ENCODE measurements at places on chromosomes 12 and 14.

DNA sequence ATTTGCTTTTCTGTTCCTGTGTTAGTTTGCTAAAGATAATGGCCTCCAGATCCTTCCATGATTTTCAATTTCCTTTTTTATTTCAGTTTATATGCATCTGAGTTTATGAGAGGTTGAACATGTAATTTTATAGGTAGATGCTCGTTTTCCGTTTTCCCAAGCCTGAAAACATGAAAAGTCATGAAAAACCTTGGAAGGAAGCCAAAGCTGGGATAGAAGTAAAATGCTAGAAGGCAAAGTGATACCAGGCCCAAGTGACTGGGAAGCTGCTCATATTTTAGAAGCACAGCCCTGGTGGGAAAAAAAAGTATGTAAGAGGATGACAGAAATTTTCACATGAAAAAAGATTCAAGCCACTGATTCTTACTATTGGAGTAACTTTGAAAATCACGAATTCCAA is 290.8 kb downstream of the PRKD1 start:
- no peak for DNase-seq

- DNase-seq = no peak
Observed at GRCh38 chr12:46635818-46636217, 190.0 kb downstream of the SLC38A4 start.

- no peak for DNase-seq
Observed at GRCh38 chr12:49057888-49058287, 2.7 kb downstream of the KMT2D start.

- peak; percentile 64 for DNase-seq
Observed at GRCh38 chr12:54251667-54252284, 28.1 kb downstream of the CBX5 start.

Measured in astrocyte of the hippocampus (primary cell).